Activated naive CD4-positive, alpha-beta T cell (primary cell): ENCODE measurements at places on chromosomes 12 and 14.

DNA sequence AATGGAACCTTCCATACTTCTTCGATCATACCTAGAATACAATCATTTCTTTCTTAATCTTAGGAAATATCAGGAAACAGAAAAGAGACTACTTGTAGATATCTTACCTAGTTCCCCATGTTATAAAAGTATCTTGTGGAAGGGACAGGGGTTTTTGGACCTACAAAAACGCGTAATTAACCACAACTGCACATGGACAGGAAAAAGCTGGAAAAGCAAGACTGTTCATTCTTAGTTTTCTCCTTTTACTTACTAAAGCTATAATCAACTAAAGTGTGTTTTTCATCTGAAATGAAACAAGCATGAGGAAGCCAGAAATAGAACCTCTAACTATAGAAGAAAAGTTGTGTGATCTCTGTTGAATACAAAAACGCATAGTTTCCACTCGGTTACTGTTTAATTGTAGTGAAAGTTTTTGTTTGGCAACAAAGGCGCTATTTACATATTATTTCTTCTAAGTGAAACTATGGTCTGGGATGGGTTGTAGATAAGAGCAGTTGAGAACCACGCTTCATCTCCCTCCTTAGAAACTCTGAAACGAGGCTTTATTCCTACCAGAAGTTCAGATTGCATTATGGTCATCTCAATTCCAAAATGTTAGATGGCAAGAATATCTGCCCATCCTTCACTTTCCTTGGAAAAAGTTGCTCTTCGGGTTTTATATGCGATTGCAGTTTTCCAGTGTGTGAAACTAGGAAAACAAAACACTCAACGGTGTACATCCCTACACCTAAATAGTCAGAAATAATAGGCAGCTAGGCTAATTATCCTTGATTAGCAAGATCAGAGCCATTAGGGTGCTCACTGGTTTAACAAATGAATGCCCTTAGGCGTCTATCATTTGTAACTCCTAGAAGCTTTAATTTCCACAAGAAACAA is 1.1 kb downstream of the BCAT1 start:
- DNase-seq, result no peak

GRCh38 chr12:100845095-100845494 is 50.5 kb downstream of the ANO4 start:
- DNase-seq, result no peak

GRCh38 chr12:18296201-18296908 is 35.0 kb downstream of the PIK3C2G start:
- no peak for DNase-seq

DNA sequence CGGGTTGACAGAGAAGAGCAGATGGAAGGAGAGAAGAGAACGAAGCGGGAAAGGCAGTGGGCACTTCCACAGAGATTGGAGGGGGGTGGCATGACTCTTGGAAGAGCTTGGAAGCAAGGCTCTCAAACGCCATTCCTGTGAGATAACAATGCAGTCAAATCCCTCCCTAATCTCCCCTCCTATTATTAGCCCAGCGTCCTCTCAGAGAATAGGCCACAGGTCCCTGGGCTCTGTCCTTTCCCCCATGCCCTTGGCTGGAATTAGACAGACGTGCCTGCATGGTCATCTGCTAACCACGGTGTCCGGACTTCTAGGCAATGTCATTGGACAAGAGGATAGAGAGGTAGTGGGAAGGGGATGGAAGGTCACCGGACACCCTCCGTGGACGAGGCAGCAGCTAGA is 8.0 kb upstream of the MYH7 start:
- DNase-seq, result no peak

- no peak for DNase-seq
These were observed 6.7 kb downstream of the CCDC88C start for GRCh38 chr14:91410771-91411536.

DNA sequence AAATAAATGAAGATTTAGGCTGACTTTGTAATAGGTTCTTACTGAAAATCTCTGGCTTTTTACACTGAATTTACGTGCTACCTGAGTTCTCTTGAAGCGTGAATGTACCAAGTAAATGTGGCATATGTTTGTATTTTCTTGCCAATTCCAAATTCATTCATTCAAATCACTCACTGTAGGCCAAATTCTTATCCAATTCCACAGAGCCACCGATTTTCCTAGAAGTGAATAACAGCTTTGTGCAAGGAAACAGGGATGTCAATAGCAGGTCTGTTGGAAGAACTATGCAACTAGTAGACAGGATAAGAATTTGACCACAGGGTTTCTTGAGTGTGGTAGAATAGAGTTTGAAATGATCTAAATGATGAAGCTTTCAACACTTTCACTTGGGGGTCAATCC is 86.8 kb downstream of the SOX5 start:
- no peak for DNase-seq

GRCh38 chr12:57438400-57438799 is 3.8 kb downstream of the INHBC start:
- DNase-seq, result no peak

DNA sequence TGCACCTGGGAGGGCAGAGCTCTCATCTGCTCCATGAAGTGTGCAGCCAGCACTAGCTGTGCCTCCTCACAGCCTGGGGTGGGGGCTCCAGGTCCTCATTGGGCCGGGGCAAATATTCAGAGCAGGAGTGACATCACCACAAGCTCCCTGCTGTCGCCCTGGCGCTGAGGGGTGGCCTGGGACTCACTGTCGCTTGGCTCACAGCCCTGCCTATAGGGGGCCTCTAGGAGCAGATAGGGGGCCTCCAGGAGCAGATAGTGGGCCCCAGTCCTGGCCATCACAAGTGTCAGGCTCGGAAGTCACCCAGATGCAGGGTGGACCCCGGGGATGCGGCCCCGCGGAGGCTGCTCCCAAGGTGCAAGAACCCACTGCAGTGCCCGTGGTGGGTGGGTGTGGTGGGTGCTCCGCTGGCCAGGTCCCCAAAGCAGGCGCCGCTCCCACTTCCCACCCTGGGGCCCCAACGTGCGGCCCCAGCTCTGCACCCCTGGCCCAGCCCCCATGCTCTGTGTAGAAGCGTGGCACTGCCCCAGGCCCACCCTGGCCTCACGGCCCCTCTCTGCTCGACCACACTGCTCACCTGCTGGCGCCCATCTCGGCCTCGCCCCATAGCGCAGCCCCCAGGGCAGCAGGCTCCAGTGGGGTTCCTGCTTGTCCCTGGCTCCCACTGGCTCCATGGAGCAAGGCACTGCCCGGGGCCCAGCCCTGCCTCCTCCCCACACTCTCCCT is 18.0 kb downstream of the SYNJ2BP start:
- no peak for DNase-seq

- DNase-seq, result no peak
These were observed 2.9 kb downstream of the PRPF40B start for GRCh38 chr12:49626169-49626835.

- no peak for DNase-seq
These were observed 10.0 kb upstream of the ITGA5 start for GRCh38 chr12:54429014-54429471.

DNA sequence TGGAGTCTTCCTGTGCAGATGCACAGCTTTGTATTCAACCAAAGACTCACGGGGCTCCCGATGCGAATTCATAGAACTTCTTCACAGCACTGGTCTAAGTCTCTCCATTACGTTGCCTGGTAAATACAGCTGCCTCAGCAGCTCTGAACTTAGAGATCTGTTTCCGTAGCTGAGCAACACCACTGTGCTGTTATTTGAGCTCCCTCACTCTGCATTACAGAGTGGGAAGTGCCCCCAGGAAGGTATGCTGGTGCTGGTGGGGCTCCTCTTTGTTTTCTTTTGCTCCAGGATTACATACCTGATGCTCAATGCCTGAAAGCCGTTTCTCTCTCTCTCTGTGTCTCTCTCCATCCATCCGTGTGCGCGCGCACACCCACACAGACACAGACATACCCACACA is 227.5 kb upstream of the RMST start:
- no peak for DNase-seq

DNA sequence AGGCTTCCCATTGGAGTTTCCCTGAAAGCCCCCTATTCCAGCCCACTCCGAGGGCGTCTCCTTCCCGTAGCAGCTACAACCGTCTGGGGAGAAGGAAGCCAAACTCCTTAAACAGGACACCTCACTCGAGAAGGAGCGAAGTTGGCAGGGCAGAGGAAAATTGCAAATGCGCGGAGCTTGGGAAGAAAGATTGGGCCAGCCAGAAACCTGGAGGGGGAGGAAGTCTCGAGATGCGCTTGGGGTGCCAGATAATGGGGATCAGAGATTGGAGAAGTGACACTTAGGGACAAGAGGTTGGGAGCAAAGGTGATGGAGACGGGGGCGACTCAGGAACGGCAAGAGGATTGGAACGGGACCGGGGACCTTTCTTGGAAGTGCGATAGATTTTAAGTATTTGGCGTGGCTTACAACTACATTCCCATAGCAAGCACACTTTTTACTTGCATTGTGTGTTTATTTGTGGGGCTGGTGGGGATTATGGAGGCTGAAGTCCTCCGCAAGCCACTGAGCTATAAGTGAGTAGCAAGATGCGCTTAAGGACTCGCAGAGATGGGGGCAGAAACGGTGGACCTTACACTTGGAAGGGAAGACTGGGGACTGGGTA is 926 bp downstream of the HRK start:
- no peak for DNase-seq

GRCh38 chr14:35412272-35413056 is 7.9 kb upstream of the NFKBIA start:
- no peak for DNase-seq

- DNase-seq, result no peak
These were observed 184.2 kb upstream of the GZMB start for GRCh38 chr14:24818058-24818822.

DNA sequence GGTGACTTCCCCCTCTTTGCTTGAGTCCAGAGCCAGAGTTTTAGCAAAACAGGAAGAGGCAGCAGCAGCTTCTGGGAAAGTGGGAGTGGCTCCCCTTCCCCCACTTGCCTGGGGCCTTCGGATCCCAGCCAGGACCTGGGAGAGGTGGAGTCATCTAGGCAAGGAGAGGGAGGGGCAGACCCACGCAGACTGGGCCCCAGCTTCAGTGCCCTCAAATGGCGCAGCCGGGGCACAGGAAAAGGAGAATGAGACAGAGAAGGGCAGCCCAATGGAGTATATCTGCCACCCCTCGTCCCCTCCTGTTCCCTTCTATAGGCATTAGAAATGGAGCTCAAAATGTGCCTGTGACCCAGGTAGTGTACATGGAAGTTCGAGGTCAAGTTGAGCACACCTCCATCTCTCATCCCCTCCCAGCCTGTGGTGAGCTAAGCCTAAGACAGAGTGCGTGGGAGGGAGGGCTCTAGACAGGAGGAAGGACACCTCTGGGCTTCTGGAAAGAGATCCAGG is 9.3 kb upstream of the HDAC7 start:
- DNase-seq, result no peak

GRCh38 chr14:19823178-19823577 is 19.6 kb downstream of the OR4N2 start:
- DNase-seq, result no peak

DNA sequence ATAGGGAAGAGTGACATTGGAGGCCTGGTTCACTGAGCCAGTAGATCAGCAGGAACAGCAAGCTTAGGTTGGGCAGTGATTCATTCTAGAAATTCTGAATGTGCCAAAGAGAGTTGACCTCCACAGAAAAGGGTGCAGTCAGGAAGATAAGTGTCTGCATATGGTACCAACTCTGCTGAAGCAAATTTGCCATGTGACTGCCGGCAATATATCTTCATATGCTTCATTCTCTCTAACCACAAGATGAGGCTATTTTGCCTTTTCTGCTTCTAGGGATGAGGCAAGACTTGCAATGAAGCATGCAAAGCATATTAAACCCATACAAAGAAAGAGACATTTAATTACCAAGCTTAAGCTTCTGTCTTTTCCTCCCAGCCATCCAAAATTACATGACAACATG is 13.6 kb downstream of the CCDC198 start:
- no peak for DNase-seq

GRCh38 chr14:44453433-44454171 is 53.5 kb downstream of the FSCB start:
- no peak for DNase-seq

GRCh38 chr14:50399251-50400032 is 2.8 kb upstream of the CDKL1 start:
- no peak for DNase-seq

GRCh38 chr12:24751181-24751580 is 197.7 kb downstream of the BCAT1 start:
- DNase-seq, result no peak

- DNase-seq, result no peak
These were observed 604 bp downstream of the EEA1 start for GRCh38 chr12:92928421-92928961.

DNA sequence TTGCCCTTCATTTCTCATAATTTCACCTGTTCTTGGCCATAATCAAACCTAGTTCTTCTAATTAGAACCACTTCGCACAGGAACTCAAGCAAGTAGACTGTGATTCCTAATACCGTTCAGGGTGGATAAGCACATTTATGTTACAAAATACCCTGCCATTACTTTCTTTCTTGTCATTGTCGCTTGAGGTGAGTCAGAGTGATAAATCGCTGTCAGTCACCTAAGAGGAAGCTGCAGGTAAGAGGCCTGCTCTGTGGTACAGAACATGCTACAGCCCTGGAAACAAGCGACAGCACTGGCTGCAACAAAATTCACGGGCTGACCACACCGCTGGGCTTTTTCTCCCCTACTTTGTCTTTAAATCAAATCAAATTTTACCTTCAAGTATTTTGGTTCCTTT is 218.2 kb downstream of the ANO6 start:
- DNase-seq, result no peak

- DNase-seq, result no peak
These were observed 262.4 kb upstream of the HMGA2 start for GRCh38 chr12:65561798-65562382.

- DNase-seq, result no peak
These were observed 102.7 kb downstream of the KCNMB4 start for GRCh38 chr12:70468741-70469140.

- DNase-seq, result no peak
These were observed 52.6 kb downstream of the GPHB5 start for GRCh38 chr14:63266106-63266505.

DNA sequence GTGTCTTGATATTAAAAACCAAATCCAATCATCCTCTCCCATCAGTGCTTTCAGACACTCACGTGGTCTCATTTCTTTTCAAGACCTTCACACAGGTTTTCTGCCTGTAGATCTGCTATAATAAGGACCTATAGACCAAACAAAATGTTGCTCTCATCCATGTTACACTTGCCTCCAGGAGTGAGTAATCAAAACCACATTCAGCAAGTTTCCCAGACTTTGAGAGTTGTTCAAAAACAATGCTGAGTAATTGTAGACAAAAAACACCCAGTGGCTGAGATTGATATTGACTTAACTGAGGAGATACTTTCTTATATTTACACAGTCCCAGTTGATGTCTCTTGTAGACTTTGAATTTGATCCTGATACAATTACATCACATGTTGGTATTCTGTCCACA is 383.1 kb downstream of the TMEM132D start:
- no peak for DNase-seq

GRCh38 chr12:131454418-131455217 is 256.3 kb upstream of the SFSWAP start:
- DNase-seq, result no peak

DNA sequence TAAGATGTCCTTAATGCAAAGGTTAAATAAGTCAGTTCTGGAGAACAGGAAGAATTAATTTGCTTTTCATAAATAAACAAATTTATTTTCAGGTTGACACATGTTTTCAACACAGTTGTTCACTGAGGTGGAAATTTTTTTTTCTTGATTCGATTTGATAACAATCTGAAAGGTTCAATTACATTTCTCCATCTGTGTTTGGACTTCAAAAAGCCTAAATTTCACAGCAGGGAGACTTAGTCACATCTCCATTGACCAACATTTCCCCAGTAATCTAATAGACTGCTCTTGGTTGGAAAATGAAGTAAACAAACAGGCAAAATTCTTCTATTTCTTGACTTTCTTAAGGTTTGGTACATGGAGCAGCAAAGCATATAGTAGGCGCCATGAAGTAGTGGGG is 134.9 kb upstream of the CPNE8 start:
- no peak for DNase-seq
